Hematopoietic multipotent progenitor cell treated with erythropoietin and hydrocortisone succinate and interleukin-3 and kit ligand, for 4 days (in vitro differentiated cells): ENCODE measurements at places on chromosomes 11 and 22.

GRCh38 chr11:131457163-131457562, 86.7 kb downstream of the NTM start:
- no peak for DNase-seq

- DNase-seq: no peak
These were observed 20.5 kb downstream of the TBRG1 start for GRCh38 chr11:124643042-124643604.

GRCh38 chr22:23499845-23500500, 80.1 kb downstream of the IGLL1 start:
- no peak for DNase-seq

GRCh38 chr11:118287006-118287405, 17.5 kb upstream of the CD3E start:
- DNase-seq: no peak

DNA sequence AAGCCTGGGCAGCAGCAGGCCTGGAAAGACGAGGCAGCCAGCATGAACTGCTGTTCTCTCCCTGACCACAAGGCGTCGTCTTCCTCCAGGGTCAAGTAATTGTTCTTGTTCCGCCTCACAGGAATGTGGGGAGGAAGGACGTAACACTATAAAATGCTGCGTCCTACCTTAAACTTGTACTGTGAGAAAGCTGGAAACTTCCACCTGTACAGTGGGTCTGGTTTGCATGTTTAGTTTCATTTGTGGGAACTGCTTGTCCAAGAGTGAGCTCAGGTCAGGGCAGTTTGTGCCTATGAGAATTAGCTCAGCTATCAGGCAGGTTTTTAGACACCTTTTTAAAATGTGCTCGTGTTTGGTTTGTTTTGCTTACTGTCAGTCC, 55.2 kb downstream of the PANX1 start:
- DNase-seq: peak; percentile 74

DNA sequence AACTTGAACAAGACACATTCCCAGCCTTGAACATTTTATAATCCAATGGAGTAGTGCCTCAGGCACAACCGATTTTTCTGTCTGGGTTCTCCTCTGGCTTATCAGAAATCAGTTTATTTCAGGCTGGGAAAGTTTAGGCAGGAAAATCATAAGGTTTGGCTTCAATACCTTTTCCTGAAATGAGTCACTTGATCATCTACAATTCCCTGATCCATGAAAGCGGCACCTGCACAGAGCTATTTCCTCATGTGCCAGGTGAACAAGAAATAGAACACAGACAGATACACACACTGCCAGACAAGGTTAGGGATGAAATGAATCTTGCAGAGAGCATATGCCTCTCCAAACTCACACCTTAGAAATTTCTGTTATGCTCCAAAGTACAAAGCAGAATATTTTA, 106.7 kb upstream of the OR9G4 start:
- DNase-seq: no peak

DNA sequence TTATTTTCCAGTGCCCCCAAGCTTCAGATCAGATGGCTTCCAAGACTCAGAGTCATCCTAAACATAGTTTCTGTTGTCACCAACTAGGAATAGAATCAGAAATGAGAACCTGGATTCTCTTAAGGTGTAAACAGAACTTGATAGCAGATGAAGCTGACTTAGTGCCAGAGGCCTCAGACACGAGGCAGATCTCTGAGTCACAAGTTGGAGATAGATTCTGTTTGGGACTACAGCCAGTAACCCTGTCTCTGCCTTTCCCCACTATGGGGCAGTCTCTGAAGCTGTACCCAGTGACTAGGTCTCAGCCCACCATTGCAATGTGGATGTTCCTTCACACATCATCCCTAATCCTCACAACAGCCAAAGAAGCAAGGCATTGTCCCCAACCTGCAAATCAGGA, 25.4 kb downstream of the NEU3 start:
- DNase-seq: no peak

DNA sequence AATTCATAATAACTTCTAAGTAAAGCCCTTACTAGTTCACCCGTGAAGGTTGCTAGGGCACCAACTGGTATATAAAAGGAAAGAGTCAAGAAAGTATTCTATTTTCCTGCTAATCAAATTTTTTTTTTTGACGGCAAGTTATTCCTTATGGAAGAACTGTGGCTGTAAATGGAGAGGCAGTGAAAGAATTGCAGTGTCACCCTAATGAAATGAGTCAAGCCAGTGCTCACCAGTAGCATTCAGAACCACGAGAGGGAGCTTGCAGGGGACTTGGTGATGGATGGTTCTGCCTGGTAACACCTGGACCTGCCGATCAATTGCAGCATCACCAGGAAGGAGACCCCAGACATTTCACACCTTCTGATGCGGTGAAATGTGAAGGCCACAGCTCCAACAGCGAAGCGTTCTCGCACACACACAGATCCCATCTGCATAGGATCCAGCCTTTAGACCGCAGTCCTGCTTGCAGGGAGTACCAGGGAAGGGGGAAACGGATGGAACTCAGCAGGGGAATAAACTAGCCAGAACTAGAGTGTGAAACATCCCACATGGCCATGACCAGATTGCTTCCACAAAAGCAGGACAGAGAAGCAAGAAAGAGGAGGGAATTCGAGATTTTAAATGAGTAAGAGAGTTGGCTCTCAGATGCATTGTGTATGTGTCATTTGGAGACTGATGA, 326.2 kb downstream of the TBC1D22A start:
- DNase-seq: no peak

GRCh38 chr11:8800520-8801110, 110.4 kb upstream of the AKIP1 start:
- DNase-seq: no peak

- DNase-seq: no peak
These were observed 566.8 kb upstream of the TENM4 start for GRCh38 chr11:80007616-80008015.

DNA sequence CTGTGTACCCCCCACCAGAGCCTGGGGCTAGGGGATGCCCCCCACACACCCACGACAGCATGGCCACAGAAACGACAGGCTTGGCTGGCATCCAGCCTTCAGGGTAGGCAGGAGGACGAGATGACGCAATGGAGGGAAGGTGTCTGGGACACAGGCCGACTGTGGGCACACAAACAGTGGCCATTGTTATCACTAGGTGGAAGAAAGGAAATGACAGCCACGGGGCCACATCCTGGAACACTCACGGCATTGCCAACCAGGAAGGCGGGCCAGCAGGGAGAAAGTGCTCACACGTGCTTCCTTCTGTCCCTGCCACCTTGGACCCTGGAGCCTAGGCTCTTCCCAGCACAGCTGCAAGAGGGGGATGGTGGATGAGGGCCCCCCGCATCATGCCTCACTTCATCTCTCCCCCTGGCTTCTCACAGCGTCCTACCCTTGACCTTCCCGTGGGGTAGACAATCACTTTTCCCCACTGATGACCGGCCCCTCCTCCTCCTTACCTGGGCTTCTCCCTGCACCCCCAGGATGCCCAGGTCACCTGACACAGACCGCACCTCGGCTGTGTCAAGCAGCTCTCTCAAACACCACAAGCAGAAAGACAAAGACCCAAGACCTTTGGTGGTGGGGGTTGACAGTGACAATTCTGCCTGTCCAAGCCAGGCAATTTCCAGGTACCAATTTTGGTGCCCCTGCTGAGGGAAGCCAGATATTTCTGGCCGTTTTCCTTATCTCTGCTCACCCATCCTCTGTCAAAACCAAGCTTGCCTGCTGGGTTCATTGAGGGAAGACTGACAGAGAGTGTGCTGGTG, 8.6 kb downstream of the PLA2G6 start:
- peak; percentile 81 for DNase-seq

DNA sequence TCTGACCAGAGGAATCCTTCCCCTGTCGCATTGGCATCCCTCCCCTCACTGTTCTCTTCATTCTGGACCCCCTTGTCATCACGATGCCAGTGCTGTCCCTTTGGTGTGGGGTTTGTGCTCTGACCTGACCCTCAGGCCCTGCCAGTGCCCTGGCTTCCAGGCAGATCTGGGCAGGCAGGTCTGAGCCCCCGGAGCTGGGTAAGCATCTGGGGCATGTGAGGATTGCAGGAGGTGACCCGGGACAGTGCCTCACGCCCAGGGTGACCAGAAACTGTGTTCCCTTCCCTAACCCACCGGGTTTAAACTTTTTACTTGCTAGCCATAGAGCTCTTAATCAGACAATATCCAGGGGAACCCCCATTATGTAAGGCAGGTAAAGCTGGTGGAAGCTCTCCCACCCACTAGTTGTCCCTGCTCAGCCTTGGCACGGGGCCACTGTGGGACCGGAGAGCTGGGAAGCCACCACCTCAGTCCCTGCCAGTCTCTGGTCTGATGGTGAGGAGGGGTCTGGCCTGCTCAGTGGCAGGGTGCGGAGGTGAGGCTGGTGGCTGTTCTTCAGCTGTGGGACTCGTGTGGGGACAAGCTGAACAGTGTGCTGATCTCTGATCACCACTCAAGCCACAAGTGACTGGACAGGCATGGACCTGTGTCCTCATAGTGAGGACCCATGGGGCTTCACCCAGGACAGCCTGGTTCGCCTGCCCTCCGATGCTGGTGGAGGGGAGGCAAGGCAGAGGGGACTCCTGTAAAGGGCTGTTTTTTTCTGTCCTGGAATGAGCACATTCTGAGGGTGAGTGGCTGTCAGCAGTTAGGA, 38.0 kb downstream of the BCR start:
- DNase-seq: no peak

GRCh38 chr11:133414506-133414905, 117.8 kb downstream of the OPCML start:
- no peak for DNase-seq

- DNase-seq: peak; percentile 14
These were observed 35.3 kb upstream of the POU2AF1 start for GRCh38 chr11:111414267-111414931.

DNA sequence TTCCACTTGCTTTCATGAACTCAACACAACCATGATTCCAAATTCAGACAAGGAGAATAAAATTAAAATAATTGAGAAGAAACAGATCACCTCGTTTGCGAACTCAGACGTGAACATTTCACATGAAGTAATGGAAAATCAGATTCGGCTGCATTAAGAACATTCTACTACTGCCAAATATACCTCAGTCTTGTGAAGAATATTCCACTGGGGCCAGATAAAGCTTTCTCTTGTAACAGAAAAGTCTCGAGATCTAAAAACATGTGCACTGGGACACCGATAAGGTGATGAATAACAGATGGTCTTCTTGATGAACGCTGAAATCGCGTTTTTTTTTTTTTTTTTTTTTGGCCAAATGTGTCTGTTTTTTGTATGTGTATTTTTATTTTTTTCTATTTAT, 761.1 kb downstream of the BRD1 start:
- DNase-seq: no peak

GRCh38 chr11:130386056-130386455, 42.4 kb downstream of the ADAMTS8 start:
- no peak for DNase-seq

DNA sequence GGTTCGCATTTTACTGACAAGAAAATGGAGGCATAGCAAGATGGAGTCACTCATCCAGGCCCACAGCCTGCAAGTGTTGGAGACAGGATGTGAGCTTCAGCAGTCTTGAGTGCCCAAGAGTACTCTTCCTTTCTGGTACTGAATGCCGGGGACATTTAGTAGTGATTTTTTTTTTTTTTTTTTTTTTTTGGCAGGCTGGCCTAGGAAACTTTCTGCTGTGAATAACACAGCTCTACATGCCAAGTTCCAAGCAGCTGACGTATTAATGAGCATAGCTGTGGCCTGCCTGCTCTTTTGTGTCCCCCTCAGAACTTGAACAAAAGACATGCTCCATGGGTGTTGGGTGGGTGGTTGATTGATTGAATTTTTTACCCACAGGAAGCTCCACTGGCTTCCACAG, 195.5 kb upstream of the CADM1 start:
- DNase-seq: no peak
